ENCODE measurements at places on chromosomes 6 and 20.

- DNase-seq: no peak
Measured at GRCh38 chr6:168858926-168859325, 394.7 kb downstream of the THBS2 start.

- DNase-seq: no peak
Measured at GRCh38 chr6:24079076-24079475, 46.9 kb upstream of the NRSN1 start.

- DNase-seq: no peak
Measured at GRCh38 chr6:149852180-149852579, 12.0 kb downstream of the LRP11 start.

DNA sequence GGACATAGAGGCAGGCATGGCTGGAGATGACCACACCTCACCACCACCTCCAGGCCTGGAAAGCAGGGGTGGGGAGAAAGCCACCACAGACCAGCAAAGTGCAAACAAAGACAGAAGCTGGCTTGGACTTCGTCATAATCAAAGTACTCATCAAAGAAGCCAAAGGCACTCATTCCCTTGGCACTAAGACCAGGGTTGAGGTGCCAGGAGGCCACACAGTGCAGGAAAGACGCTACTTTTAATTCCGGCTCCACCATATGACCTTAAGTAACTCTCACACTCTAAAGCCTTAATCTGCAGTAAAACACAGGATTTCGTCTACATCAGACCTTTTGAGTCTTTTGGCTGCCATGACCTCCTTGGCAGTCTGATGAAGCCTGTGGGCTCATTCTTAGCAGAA lies 123.1 kb downstream of the HIVEP2 start:
- DNase-seq: no peak

DNA sequence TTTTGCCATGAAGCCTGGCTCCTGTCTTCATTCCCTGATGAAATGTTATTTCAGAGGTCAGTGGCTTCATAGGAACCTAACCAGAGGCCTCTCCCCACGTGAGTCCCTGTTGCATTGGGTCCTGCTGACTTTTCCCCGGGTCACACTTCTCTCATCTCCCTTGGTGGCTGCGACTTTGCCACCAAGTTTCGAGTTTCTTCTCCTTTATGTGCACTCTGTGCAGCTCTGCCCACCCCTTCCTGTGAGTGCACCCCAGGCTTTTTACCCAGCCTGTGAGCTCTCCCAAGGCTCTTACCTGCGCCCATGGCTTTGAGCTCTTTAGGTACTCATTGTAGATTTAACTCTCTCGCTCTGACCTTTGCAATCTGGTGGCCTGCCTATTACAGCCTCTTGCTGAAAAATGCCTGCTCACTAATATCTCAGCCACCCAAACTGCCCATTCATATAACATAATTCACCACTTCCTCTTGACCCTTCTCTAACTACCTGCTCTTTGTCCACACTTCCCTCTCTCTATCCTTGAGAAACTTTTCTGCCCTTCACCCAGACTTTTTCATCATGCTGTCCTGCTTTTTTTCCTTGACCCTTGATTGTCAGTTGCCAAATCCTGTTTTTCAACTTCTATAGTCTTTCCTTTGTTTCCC lies 105.9 kb downstream of the SASH1 start:
- no peak for DNase-seq

DNA sequence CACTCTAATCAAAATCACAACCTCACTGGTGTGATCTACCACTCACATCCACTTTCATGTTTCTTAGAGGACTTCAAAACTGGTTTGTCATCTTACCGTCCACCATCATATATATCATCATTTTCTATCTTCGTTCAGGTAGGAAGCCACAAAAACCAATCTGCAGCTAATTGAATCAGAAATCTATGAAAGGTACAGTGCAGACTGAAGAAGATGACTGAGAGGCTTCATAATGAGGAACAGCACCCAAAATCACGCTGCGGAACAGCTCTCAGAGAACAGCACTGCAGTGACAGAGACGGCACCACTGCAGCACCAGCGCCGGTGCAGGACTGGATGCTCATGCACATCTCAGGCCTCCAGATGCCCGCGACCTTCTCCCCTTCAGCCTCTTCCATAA lies 13.0 kb downstream of the GMDS start:
- DNase-seq: no peak

DNA sequence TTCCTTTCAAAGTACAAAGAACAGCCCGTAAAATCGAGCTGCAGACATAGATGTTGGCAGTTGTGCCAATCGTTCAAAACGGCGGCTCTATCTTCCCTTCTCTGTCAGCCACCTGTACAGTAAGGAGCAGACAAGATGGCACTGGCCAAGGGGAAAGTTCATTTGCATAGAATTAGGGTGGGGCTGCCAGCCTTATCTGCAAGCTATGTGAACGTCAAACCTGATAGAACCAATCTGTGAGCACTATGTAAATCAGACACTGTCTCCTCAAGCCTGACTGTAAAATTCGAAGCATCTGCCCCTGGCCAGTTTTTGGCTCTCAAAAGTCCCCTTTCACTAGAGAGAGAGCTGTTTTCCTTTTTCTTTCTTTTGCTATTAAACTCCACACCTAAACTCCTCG lies 374.5 kb downstream of the EPM2A start:
- DNase-seq: no peak

- no peak for DNase-seq
Measured at GRCh38 chr20:52748990-52749389, 223.2 kb upstream of the TSHZ2 start.

DNA sequence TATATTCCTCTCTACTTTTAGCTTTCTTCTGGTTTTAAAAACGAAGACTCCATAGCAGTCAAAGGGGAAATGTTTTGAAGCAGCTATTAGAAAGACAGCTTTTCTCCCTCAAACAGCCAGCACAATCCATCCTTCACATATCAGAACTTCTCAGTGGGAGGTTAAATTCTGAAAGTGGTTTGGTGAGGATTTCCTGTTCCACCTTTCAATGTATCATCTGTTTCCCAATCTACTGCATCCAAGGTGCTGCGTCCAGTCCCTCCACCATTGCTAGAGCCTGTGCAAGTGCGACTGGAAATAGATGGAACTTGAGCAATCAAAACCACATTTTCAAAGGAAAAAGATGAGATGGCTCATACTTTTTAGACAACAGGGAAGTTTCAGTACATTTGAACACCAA lies 508.3 kb upstream of the ARID1B start:
- no peak for DNase-seq

DNA sequence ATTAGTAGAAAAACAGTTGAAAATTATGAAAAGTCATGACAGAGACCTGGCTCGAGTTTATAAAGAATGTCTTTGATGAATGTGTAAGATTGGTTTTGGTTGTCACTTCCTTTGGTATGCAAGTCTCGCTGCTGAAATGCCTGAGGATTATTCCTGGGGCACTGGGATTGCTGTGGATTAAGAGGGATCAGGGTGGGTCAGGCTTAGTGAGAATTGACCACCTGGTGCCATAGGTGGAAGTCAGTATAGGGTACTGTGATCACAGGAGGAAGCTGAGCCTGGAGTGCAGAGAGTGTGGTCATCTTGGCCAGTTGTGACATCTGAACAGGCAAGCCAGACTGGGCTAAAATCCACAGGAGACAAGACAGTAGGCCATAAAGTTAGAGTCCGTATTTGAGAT lies 34.9 kb downstream of the CEP43 start:
- no peak for DNase-seq

DNA sequence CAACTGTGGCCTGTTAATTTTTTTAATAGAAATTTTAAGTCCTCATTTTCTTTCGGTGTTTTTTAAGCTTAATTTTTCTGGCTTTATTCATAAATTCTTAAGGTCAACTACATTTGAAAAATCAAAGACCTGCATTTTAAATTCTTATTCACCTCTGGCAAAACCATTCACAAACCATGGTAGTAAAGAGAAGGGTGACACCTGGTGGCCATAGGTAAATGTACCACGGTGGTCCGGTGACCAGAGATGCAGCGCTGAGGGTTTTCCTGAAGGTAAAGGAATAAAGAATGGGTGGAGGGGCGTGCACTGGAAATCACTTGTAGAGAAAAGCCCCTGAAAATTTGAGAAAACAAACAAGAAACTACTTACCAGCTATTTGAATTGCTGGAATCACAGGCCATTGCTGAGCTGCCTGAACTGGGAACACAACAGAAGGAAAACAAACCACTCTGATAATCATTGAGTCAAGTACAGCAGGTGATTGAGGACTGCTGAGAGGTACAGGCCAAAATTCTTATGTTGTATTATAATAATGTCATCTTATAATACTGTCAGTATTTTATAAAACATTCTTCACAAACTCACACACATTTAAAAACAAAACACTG lies 10.1 kb downstream of the HFE start:
- peak; percentile 63 for DNase-seq

- no peak for DNase-seq
Measured at GRCh38 chr20:7897781-7898364, 42.4 kb downstream of the HAO1 start.

GRCh38 chr6:131367206-131367873 lies 205.7 kb upstream of the ARG1 start:
- DNase-seq: no peak

- DNase-seq: no peak
Measured at GRCh38 chr6:26022737-26023136, 60.1 kb downstream of the TRIM38 start.

DNA sequence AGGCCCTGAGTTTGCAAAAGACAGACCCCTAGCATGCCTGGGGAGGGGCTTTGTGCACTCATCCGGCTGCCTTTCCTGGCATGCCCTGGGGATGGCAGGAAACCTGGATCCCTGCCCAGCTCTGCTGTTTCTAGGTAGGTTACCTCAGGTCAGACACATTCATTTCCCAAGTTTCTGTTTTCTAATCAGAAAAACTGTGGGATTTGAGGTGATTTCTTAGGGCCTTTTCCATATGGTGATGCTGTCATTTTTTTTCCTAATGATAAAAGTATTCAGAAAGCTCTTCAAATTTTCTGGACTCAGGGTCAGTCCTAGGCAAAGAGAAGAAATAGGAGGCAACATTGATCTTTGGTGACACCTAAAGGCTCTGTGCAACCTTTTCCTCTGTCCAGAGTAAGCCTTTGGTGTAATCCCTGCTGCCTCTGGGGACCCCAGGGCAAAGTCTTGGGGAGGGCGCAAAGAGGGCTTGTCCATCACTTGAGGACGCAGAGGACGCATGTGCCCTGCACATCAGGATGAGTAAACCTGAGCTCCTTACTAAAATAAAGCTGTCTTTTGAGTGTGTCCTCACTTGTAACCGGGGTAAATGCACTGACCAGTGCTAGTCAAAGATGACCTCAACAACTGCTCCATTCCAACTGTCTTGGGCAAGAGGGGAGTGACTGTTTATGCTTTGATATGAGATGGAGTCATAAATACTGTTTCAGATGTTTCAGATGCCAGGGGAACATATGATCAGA lies 13.5 kb upstream of the TRAM2 start:
- DNase-seq: no peak

GRCh38 chr6:110101885-110102284 lies 77.6 kb downstream of the WASF1 start:
- DNase-seq: no peak

GRCh38 chr6:148790817-148791216 lies 44.0 kb downstream of the UST start:
- no peak for DNase-seq

GRCh38 chr6:53540129-53540692 lies 4.7 kb downstream of the GCLC start:
- no peak for DNase-seq

- no peak for DNase-seq
Measured at GRCh38 chr6:65229825-65230224, 477.2 kb downstream of the EYS start.

GRCh38 chr20:3995067-3995748 lies 20.1 kb downstream of the RNF24 start:
- no peak for DNase-seq

All from effector CD4-positive, alpha-beta T cell (primary cell).